T-helper 17 cell (primary cell): ENCODE measurements at places on chromosomes 1 and 21.

- no peak for DNase-seq
Observed at GRCh38 chr1:81358151-81358550, 442.6 kb upstream of the ADGRL2 start.

DNA sequence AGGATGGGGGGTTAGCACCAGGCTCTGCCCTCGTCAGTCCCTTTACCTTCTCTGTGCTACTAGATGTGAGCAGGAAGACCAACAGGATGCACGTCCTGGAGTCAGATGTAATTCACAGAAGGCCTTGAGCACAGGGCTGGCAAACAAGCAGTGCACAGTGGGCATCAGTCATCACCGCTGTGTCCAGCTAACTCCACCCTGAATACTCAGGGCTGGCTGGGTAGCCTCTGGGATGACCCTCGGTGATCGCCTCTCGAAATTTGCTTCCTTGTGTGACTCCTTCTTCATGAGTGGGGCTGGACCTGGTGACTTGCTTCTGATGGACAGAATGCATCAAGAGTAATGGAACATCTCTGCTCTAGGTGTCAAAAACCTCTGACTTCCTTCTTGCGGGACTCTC is 92.2 kb upstream of the TMPRSS2 start:
- DNase-seq, result no peak

GRCh38 chr1:9594471-9595155 is 5.9 kb downstream of the TMEM201 start:
- DNase-seq, result no peak

DNA sequence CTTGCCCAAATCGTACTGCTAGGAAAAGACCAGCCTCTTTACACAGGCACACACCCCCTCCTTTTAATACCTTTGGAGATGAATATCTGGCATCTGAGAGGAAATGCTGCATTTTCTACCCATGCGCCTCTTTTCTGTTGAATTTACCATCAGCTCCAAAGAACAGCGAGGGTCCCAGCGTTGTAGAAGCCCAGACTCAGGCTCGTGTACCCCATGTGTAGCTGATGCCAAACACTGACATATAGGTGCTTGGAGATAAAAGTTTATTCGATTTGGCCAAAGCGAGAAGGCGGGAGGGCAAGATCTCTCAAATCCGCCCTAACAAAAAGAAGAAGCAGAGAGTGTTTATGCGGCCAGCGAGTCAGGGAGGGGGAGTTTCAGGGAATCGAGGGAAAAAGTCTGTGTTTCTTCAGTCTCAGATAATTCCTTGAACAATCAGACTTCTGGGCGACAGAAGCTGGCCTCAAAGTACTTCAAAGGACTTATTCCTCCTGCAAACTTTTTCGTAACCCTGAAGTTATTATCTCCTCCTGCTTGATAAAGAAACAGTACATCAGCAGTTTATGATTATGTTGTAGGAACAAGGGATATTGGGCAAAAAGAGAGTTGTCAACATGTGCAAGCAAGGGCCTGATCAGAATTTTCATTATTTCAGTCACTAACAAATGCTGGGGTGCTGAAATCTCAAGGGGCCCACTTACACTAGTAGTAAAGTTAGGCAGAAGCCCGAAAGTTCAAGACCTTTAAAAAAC is 642 bp upstream of the CREG1 start:
- no peak for DNase-seq

DNA sequence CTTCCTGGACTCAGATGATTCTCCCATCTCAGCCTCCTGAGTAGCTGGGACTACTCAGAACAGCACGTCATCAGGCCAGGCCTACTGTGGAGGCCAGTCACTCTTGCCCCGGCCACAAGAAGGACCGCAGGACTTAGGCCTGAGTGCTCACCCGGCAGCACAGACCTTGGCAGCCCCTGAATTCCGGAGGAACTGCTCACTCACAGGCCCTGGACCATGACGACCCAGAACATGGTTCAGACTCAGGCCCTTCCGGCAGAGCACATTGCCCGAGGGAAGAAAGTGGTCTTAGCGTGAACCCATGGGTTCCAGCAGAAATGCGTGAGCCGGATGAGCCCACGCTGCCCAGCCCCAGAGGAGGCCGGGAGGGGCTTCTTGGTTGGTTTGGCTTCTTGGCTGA is 177.3 kb upstream of the TMEM51 start:
- DNase-seq, result no peak

DNA sequence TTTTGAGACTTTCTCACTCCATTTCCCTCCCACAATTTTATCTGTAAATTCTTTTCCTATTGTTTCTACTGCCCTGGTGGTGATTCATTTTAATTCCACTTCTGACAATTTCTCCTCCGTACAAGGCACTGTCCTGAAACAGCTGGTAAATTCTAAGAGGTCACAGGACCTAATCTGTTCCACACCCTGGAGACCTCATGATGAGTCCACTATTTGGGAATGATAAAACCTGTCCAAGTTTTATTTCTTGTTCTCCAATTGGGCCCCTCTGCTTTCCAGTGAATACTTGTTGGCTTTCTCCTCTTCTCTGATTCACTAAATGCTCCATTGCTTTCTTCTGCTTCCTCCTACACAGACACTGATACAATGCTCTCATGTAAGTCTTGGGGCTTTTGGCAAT is 343.1 kb upstream of the DUSP10 start:
- no peak for DNase-seq

- no peak for DNase-seq
Observed at GRCh38 chr1:35555212-35555584, 2.0 kb downstream of the KIAA0319L start.

GRCh38 chr1:93438716-93439115 is 9.2 kb upstream of the FNBP1L start:
- no peak for DNase-seq

- no peak for DNase-seq
Observed at GRCh38 chr1:86823386-86823785, 90.5 kb downstream of the SELENOF start.

GRCh38 chr1:145916745-145917144 is 1.8 kb downstream of the PEX11B start:
- DNase-seq, result no peak

- no peak for DNase-seq
Observed at GRCh38 chr1:33074193-33074945, 6.6 kb upstream of the AZIN2 start.

DNA sequence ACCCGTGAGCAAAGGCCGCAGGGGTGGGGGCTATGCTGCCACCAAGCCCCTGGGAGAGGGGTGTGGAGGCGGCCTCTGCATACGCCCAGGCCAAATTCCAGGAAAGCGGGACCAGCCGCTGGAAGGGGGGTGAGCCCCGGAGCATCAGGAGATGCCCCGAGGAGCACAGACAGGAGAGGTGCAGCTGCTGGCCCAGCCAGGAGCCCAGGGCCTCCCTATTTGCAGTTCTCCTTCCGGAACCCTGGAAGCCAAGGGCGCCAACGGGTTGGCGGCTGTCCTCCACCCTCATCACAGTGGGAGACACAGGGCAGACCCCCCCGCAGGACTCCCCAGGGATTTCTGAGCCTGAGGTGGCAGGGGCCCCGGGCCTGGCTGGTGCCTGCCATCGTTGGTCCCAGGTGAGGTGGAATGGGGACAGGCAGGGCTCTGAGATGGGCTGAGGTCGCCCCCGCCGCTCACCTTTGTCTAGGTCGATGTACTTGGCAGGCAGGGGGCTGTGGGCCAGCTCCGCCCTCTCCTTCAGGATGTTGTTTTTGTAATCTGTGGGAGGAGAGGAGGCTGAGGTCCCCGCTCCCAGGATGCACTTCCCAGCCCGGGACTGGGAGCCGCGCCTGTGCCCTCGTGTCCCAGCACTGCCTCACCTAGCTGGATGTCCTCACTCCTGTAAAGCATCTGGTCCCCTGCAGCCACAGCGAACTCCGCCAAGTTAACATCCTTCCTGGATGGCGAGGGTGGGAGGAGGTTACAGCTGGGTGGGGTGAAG is 4.4 kb upstream of the DVL1 start:
- DNase-seq, result no peak

DNA sequence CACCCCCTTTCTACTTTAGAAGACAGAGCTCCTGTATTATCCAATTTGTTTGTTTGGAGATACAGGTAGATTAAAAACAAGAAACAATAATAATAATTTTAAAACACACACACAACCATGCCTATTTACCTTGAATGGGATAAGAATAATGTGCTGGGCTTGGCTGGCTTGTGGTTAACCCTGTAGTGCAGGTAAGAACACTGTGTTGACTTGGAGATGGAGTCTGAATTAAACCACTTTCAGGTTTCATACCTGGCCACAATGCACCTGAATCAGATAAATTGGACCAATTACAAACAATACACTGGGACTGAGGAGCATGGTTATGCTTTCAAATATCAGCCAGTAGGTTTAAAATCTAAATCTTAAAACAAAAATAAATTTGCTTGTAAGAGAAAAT is 60.8 kb downstream of the EYA3 start:
- no peak for DNase-seq

- DNase-seq, result no peak
Observed at GRCh38 chr21:29320031-29320430, 21.3 kb downstream of the BACH1 start.

- DNase-seq, result no peak
Observed at GRCh38 chr1:227357171-227357926, 39.1 kb upstream of the CDC42BPA start.

- DNase-seq, result no peak
Observed at GRCh38 chr1:205610036-205610435, 21.8 kb downstream of the ELK4 start.

- no peak for DNase-seq
Observed at GRCh38 chr1:183270541-183271141, 84.6 kb downstream of the LAMC2 start.

DNA sequence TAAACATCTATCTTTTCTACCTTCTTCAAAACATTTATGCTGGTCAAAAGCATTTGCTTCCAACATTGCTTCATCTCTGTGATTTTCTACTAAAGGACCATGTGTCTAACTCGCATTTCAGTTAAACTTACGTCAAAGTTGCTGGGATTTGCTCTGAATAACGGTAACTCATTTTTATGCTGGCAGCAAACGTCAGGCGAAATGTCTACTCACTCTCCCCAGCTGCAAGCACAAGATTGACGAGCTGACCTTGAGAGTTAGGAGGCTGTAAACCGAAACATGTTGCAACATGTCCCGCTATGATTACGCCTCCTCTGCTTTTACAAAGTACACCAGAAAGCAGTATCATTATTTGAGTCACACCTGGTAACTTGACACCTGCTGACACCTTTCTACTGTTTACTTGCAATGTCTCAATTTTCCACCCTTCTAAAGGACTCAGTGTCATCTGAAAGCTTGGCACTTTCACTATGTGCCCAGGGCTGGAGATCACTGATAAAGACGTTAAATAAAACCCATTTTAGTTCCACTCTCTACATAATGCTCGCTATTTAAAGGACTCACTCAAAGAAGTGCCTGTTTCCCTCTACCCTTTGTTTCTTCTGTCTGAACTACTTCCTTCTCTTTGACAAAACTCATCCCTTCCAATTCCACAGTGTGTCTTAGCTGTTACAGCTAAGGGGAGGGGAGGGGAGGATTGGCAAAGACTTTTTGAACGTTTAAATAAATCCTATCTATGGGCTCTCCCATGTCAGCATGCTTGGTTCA is 111.9 kb downstream of the PTPN14 start:
- DNase-seq, result no peak

DNA sequence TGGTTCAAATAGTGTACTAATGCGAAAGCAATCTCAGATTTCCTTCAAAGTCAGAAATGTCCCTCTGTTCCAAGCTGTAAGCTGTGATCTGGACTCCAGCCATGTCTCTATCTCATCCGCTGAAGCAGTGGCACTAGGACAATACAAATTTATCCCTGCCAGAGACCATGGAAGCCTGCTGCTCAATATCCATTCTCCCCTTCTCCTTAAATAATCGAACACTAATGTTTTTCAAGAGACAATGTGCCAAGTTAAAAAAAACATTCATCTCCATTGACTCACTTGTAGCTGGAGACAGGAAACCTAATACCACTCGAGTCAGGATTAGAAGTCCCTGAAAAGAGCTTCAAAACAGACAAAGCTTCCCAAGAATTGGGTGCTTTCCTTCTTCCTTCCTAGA is 38.5 kb upstream of the PGBD5 start:
- DNase-seq, result no peak

DNA sequence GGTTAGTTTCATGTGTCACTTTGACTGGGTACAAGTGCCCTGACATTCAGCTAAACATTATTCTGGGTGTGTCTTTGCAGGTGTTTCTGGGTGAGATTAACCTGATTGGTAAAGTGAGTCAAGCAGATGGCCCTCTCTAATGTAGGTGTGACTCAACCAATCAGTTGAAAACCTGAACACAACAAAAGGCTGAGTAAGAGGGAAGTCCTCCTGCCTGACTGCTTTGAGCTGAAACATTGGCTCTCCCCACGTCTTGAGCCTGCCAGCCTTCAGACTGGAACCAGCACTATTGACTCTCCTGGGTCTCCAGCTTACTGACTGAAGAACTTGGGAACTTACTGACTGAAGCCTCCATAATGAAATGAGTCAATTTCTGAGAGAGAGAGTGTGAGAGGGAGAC is 70.0 kb upstream of the C21orf91 start:
- DNase-seq, result no peak

DNA sequence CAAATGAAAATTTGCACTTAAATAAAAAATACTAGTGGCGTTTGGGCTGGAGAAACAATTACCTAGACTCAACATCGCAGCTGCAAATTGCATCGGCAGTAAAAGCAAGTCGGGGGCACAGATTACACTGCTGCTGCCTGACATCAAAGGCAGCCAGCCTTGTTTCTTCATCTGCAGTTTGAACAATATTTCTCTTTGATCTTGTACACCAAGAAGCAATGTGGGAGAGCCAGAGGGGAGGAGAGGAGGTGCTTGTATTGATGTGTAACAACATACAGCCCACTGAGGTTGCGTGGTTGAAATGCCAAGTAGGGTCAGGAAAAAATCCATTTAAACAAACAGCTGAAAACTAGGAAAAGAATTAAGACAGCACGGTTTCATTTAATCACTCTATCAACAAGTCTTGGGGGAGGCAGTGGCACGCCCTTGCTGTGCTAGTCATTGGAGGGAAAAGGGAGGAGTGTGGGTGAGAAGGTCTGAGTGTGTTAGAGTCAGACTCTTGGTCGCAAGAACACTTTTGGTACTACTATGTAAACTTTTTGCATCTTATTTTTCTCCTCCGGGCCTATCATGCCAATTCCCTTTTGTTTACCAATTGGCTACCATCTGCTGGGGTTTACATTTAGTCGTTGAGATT is 456.5 kb downstream of the OMA1 start:
- no peak for DNase-seq
